Stimulated activated CD4-positive, alpha-beta T cell treated with anti-CD3 and anti-CD28 coated beads, Interleukin-1b, Interleukin-23, amount 100 ng/mL, for 4 hours (primary cell): ENCODE measurements at places on chromosomes 6 and 20.
A peak's percentile ranks its signal among the peaks of the same experiment; 100 is the strongest.

- no peak for DNase-seq
These were observed 10.6 kb downstream of the RNF182 start for GRCh38 chr6:13935190-13935880.

- DNase-seq = no peak
These were observed 5.8 kb upstream of the TMEM14A start for GRCh38 chr6:52664991-52665686.

- peak; percentile 23 for DNase-seq
These were observed 27.9 kb upstream of the TBC1D7 start for GRCh38 chr6:13355999-13356785.

- DNase-seq = no peak
These were observed 84.2 kb upstream of the RGS17 start for GRCh38 chr6:153215242-153215641.

GRCh38 chr6:64155063-64155462 is 519.5 kb downstream of the PHF3 start:
- no peak for DNase-seq

- no peak for DNase-seq
These were observed 7.1 kb downstream of the RREB1 start for GRCh38 chr6:7114744-7115458.
